Left ventricle myocardium superior (tissue), 1 donor: ENCODE measurements at places on chromosomes 1 and 21. TPM values are rescaled to one million over a fixed set of nuclear protein-coding genes. Genes with fewer than 3 reads are reported as not detected.

DNA sequence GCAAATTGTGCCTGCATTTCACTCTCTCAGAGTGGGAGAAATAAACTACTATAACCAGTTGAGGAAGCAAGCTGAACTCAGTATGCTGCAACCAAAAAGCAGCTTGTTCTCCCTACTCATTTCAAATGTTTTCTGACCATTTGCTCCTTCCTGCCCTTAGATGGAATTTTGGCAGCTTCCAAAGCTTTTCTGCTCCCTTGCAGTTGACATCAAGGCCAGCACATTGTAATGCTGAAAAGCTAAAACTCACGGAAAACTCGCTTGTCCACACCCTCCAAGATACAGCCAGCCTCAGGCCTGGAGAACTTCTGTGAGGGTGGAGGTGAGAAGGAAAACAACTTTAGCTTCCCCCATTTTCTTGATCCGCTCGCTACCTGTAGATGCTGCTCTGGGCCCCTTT, 5.0 kb upstream of the CHML start:
- no peak for DNase-seq

GRCh38 chr1:236688705-236689104, 2.4 kb downstream of the ACTN2 start:
- DNase-seq = no peak

DNA sequence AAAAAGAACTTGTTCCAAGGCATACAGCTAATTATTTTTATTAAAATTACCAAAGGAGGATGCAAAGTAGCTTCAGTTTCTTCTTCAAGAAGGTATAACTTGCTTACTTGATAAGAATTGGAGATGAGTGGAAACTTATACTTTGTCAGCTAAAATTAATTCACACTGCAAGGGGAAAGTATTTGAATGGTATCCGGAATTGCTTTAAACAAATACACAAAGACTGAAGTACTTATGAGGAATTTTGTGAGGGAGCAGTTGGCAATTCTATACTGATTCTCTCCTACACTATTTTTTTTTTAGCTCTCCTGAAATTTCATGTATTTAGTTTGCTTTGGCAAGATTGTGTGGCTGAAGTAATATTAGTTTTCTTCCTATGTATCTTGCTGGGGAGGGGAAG, 39.2 kb upstream of the GRIK1 start:
- DNase-seq = no peak

DNA sequence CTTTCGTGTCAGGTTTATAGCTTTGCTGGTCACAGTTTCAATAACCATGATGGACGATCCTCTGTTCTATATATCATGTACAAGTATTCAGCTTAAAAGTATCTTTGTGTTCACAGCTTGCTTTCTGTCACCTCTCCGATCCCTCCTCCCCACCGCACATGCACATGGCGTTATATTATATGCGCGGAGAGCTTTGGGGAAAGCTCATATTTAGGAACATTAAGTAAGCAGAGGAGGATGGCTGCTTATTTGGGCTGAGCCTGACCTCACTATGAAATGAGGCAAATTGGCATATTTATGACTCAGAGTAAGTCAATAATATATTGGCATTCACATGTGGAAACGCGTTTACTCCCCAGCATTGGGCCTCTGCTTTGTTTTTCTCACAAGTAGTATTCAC, 360.5 kb downstream of the HLX start:
- no peak for DNase-seq

DNA sequence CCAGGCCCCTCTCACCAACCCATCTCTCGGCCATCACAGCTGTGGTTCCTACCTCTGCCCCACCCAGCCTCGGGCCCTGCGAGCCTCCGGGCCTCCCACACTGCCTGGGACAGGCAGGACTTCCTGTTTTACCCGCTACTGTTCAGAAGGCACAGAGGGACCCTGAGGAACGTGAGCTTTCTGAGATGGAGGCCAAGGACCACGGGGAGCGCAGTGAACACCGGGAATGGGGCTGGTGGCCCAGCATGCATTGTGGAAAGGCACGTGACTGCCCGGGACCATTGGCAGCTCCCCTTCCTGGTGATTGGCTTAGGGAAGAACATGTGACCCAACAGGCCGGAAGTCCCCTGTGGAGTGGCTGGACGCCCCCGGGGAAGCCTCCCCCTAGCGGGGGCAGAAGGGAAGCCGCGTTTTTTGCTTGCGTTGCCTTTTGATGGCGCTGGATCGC, 7.0 kb downstream of the S100B start:
- no peak for DNase-seq

DNA sequence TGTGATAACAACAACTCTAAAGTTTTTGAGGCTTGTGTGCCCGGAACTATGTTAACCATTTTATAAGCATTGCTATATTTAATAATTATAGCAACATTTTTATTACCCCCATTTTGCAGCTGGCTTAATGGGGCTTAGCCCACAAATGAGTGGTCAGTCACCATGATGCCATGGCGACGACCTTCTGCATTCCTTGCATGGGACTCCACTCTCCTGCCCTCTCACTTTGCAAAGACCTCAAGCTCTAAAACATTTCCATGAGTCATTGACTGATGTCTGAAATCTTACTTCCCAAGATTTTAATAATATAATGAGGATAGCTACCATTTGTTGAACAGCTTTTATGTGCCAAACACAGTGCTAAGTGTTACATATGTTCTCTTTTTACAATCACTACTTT, 15.4 kb downstream of the NGF start:
- no peak for DNase-seq

DNA sequence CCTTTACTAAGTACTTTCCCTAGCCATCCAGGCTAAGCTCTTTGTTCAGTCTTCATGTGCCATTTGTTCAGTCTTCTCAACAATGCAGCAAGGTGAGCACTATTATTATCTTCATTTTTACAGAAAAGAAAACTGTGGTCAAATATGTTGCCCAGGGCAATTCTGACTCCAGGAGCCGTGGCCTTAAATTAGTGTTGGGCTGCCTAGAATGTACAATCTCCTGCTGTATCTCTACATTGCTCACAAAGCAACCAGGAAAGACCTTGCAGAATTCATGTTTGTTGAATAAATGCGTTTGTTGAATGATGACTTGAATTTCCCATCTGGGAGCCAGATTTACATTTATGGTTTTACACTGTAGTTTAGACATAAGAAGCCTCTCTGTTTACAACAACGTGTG, 14.2 kb downstream of the CD101 start:
- DNase-seq = no peak

DNA sequence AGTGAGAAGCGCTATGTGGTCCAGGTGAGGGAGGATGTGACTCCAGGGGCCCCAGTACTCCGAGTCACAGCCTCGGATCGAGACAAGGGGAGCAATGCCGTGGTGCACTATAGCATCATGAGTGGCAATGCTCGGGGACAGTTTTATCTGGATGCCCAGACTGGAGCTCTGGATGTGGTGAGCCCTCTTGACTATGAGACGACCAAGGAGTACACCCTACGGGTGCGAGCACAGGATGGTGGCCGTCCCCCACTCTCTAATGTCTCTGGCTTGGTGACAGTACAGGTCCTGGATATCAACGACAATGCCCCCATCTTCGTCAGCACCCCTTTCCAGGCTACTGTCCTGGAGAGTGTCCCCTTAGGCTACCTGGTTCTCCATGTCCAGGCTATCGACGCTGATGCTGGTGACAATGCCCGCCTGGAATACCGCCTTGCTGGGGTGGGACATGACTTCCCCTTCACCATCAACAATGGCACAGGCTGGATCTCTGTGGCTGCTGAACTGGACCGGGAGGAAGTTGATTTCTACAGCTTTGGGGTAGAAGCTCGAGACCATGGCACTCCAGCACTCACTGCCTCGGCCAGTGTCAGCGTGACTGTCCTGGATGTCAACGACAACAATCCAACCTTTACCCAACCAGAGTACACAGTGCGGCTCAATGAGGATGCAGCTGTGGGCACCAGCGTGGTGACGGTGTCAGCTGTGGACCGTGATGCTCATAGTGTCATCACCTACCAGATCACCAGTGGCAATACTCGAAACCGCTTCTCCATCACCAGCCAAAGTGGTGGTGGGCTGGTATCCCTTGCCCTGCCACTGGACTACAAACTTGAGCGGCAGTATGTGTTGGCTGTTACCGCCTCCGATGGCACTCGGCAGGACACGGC, 2.2 kb downstream of the CELSR2 start:
- DNase-seq = no peak

DNA sequence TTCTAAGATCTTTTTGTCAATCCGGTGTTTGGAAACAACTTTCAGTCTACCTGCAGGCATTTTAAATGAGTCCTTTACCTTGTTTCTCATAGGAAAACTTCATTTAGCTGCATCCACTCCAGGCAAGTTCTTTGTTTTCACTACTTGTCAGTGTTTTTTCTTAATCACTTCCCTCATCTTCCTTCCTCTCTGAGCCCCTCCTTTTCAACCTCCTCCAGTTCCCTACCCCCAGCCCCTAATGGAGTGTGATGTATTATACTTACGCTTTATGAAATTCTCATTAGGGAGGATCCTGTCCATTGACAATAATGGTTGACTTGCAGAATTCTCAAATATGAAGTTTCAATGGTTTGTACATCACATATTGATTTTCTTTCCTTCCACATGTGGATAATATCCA, 62.5 kb upstream of the BACH1 start:
- no peak for DNase-seq

DNA sequence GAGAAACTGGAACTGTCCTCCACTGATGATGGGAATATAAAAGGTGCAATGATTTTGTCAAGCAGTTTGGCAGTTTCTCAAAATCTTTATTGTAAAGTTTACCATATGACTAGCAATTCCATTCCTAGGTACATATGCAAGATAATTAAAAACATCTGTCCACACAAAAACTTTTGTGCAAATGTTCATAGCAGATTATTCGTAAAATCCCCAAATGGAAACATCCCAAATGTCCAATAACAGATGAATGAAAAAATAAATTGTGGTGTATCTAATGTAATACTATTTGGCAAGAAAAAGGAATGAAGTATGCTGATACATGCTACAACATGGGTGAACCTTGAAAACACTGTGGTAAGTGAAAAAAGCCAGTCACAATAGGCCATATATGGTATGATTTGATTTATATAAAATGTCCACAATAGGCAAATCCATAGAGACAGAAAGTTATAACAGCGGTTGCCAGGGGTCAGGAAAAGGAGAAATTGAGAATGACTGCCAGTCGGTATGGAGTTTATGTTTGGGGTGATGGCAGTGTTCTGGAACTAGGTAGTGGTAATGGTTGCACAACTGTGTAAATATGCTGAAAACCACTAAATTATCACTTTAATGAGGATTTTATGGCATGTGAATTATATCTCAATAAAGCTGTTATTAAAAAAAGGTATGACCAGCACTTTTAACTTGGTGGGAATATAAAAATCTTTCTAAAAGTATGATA, 81.7 kb upstream of the BEND5 start:
- no peak for DNase-seq

- DNase-seq = no peak
Observed at GRCh38 chr21:32916522-32917099, 109.1 kb upstream of the OLIG2 start.

The PLPPR4 gene
- 0.55 TPM for total RNA-seq

The HORMAD1 gene
- total RNA-seq = 0.37 TPM
